ENCODE measurements at places on chromosomes 4 and X. TPM values are rescaled to one million over a fixed set of nuclear protein-coding genes. Genes with fewer than 3 reads are reported as not detected.

- no peak for DNase-seq
Observed at GRCh38 chrX:119398587-119398973, 556 bp upstream of the SLC25A43 start.

- DNase-seq: no peak
Observed at GRCh38 chrX:7950865-7951264, 23.7 kb upstream of the PNPLA4 start.

DNA sequence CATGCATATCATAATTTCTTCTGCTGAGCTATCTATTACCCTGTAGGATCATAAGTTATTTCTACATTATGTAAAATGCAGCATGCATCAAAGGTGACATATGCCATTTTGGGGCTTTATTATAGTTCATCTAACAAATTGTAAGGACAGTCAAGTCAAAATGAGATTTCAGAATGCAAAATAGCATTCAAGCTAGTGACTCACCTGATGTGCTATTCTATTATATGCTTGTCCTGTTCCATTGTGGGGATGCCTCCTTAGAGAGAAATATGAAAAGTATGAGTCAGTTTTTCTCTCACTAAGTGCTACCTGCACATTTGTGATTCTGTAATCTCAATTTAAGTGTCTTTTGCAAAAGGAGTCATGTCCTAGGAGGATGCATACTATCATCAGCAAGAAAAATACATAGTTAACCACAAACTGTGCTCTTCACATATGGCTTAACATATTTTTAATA is 647.0 kb upstream of the PCDH10 start:
- no peak for DNase-seq

- no peak for DNase-seq
Observed at GRCh38 chrX:132257116-132257515, 37.9 kb upstream of the RAP2C start.

GRCh38 chr4:186159613-186160012 is 31.8 kb upstream of the CYP4V2 start:
- DNase-seq: peak; percentile 6

DNA sequence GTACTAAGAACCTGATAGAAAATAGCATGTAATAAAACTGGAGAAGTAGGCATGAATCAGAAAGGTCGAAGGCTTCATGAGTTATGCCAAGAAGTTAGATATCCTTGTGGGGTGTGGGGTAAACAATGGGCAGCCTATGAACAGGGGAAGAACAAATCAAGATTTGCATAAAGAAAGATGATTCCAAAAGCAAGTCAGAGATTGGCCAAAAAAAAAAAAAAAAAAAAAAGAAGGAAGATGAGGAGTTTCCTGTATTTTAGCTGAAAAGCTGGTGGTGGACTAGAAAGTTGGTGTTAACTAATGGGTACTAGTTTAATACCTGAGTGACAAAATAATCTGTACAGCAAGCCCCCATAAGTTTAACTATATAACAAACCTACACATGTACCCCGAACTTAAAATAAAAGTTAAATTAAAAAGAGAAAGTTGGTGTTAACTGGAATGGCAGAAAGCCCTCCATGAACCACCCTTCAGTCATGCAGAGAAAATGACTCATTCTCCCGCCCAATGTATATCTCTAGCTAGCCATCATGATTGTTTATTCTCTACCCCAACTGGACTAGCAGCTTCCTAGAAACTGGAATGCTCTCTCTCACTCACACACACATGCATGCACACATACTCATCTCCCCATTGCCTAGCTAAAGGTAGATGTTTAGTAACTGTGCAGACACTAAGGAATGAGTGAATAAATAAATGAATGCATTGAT is 41.7 kb downstream of the ATP11C start:
- no peak for DNase-seq

GRCh38 chr4:23788460-23788859 is 101.4 kb downstream of the PPARGC1A start:
- no peak for DNase-seq

The SPCS3 gene
- 79.9 TPM for total RNA-seq

The PPEF2 gene
- 0.58 TPM for total RNA-seq

The ASB12 gene
- 1.2 TPM for total RNA-seq

The ALAS2 gene
- not detected for total RNA-seq

The PAGE2 gene
- total RNA-seq: not detected

The CXCL11 gene
- total RNA-seq: 1.9 TPM
